ENCODE measurements at places on chromosomes 4 and X.

DNA sequence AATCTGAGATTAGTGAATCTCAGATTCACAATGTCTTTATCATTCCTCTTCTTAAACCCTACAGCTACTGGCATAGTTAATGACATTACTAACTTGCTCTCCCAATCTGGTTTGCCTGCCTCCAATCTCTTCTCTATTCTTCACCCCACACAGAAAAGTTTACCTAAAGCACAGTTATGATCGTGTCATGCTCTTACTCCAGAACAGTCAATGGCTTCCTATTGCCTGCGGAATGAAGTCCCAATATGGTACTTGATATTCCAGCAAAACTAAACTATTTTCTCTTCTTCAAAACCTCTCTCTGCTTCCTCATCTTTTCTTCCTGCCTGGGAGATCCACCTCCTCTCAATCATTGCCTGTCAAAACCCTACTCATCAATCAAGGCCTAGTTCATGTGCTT, 3.4 kb upstream of the PRPS1 start:
- no peak for DNase-seq

- DNase-seq, result no peak
Measured at GRCh38 chr4:72446353-72447055, 122.5 kb downstream of the ADAMTS3 start.

- DNase-seq, result no peak
Measured at GRCh38 chrX:13029887-13030771, 14.3 kb downstream of the FAM9C start.

- DNase-seq, result no peak
Measured at GRCh38 chrX:109954333-109954732, 48.6 kb upstream of the TMEM164 start.

- no peak for DNase-seq
Measured at GRCh38 chr4:94395562-94395961, 52.9 kb upstream of the HPGDS start.

DNA sequence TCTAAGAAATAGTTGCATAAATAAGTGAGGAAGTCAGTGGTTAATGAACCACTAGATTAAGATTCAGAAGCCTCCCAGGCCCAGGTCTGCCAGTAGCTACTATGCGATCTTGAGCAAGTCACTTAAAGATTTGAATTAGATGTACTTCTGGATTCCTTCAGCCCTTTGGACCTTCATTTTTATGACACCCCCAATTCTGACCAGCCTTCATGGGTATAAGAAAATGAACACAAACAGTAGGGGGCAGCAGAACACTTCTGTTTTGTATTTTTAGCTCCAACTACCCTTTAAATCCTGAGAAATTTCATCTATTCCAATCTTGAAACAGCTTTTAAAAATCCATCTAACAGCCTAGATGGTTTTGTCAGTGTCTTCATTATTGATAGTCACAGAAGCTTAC, 19.0 kb downstream of the TMEM47 start:
- DNase-seq, result no peak

- DNase-seq, result no peak
Measured at GRCh38 chrX:24204958-24205357, 55.4 kb downstream of the ZFX start.

DNA sequence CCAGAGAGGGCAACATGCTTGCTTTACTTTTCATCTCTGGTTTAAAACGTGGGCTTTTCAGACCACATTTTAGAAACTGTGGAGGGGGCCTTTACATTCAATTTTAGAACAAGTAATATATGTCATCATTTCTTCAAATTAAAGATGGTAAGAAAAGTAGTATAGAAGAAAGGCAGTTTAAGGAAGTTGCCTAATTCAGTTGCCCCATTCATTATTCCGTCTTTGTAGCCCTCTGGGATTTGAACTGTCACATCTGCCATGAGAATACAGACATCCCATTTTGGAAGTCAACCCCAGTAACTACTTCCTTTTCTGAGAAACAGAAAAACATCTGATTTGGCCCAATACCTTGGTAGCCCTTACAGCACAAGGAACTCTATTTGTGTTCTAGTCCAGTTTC, 61.2 kb downstream of the PASD1 start:
- DNase-seq, result no peak

- no peak for DNase-seq
Measured at GRCh38 chr4:53281438-53281837, 84.4 kb downstream of the SCFD2 start.

GRCh38 chr4:100881283-100881682, 363.5 kb upstream of the EMCN start:
- no peak for DNase-seq

DNA sequence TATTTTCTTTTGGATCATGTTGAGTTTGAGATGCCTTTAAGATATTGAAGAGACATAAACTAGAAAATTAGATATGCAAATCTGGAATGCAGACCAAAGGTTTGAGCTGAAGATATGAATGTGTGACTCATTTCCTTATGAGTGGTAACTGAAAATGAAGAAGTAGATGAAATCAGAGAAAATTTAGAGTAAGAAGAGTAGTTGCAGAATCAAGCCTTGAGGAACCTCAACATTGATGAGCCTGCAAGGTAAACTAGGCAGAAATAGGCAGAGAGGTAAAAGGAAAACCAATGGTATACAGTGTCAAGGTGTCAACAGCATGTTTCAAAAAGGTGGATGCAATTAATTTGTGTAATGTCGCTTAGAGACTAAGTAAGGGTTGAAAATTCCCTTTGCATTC, 142.8 kb downstream of the MOSPD2 start:
- no peak for DNase-seq

DNA sequence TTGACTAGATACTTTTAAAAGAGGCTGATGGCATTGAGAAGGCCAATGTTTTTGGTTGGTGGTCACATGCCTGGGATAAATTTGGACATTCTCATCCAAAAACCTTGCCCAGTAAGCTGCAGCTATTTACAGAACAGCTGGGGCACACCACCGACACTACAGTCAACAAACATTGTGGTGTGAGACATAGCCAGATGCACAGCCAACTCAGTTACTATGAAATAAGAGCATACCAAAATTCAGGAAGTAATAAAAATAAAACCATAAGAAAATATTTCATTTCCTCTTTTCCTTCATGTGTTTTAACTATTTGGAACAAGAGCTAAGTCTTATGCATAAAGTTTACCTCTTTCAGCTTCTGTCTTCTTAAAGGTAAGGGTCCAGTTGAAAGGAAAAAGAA, 8.8 kb downstream of the PPM1K start:
- DNase-seq, result no peak

DNA sequence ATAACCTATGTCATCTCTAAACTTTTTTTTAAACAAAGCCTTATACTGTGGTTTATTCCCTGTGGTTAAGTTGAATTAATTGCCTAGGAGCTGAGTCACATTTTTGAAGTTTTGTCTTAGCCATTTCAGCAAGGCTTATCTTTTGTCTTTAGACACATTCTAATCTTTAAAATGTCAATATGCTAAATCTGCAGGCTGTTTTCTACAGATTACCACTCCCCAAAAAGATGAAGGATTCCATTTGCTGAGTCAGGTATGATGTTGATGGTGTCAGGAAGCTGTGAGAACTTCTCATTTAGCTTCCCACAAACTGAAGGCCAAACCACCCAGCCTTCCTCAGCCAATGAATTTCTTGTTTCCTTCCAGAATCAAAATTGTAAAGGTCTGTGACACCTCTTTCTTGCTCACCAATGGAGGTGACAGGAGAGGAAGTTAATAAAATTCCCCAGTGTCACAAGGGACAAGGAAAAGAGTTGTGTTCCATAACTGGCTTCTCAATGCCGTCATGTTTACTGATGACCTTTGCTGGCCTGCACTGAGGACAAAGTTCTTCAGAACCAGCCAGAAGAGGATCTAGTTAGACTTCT, 3.7 kb upstream of the CXCL6 start:
- no peak for DNase-seq

GRCh38 chrX:18946157-18946556, 37.8 kb downstream of the PHKA2 start:
- DNase-seq, result no peak

- no peak for DNase-seq
Measured at GRCh38 chr4:76206222-76206942, 7.2 kb downstream of the SCARB2 start.

- no peak for DNase-seq
Measured at GRCh38 chrX:56099271-56099670, 132.9 kb upstream of the KLF8 start.

DNA sequence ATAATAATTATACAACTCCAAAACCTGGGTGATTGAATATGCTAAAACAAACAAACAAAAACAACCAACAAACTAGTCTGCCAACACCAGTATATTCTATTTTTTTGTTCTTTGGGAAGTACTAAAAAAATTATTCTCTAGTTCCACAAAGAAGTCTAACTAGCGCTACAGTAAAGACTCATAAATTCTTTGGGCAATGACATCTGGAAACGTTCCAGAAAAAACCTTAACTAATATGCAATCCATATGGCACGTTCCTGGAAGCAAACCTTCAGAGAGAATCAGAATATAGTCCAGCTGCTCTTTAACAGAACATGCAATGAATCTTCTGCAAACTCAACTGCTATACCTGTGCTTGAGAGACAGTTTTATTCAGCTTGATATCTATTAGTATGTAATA, 500.1 kb downstream of the TRAM1L1 start:
- DNase-seq, result no peak

DNA sequence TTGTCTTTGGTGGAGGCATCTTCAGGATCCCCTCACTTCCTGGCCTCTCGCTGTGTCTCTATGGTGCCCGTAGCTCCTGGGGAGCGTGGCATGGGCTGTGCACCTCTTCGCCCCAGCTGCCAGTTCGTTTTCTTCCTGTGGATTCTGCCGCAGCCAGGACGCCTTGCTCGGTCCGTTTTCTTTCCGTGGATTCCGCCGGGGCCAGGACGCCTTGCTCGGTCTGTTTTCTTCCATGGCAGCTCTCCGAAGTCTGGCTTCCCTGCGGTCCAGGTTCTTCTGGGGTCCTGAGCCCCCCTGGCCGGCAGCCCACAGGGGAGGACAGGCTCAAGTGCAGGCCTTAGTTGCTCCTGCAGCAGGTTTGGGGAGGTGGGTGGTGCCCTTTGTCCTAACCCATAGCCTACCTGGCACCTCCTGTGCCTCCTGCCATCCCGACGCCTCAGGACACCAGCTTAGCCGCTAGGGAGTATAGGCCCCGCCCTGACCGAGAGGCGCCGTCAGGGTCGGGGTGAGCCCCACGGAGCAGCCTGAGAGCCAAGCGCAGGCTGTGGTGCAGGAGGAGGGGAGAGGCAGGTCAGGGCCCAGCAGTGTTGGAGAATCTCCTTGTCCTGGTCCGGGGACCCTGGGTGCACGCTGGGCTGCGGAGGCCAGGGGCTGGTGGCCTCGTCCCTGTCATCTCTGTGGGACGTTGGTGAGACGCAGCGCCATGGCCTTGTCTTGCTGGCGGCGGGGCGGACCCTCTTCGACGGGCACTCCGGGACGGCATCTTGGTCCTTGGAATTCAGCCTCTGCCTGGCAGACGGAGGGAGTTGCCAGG, 27.1 kb downstream of the UVSSA start:
- DNase-seq, result no peak

DNA sequence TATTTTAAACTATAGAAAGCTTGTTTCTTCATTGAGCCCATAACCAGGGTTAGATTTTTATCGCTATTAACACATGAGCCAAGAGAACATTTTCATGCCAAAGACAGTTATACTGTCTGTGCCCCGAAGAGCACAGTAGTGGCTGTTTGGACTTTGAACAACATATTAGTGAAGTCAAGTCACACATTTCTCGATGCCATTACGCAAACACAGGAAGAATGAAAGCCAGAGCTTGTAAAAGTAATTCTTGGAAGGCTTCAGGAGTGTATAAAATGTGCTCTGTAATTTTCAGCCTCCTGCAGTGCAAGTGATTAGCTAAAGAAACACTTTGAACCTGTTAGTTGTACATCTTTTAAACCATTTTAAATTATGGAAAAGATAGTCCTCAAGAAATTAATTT, 590.7 kb upstream of the PITX2 start:
- no peak for DNase-seq

DNA sequence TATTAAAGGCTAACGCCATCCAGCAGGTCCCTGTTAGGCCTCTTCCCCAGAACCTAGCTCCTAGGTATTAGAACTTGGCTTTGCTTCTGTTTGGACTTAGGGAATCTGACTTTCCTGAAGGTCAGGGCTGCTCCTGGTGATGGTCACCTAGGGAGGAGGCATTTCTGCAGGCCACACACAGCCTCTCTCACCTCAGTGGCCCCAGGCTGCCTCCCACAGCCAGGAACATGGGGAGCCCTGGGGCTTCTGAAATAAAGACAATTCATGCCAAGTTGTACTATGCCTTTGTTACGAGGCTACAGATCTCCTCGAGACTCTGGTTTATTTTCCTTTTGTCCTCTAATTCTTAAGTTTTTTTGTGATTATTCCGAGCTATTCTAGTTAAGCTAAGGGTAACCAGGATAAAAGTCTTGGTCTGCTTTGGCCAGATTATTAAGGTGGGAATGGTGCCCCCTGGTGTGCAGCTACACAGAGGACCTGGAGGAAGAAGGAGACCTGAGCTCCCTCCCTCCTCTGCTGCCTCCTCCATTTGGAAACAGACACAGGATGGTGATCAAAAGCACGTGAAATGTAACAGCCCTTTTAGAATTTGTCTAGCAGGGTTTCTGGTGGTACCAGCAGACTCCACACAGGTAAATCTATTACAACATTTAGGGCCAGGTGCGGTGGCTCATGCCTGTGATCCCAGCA, 131.0 kb downstream of the DCLK2 start:
- no peak for DNase-seq

DNA sequence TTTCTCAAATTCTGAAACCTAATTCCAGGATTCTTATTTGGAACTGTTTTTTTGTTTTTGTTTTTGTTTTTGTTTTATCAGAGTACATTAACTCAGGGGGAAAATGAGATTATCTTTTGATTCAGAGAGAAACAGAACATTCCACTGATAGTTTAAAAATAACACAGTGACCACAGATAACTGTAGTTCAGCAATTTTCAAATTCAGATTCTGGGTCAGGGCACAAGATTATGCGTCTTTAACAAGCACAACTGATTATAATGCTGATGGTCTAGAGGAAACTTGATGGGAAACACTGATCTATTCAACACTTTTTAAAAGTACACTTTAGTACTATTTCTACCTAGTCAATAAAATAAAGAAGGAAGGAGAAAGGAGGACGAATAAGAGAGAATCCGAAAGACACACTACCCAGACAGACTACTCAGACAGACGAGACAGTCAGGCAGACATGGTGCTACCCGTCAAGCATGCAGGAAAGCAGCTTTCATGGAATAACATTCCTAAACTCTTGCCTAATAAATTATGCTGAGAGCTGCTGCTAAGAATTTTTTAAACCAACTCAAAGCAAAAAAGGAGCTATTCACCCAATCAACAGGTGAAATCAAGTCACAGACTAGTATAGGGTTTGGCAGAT, 59.0 kb downstream of the APBB2 start:
- no peak for DNase-seq

Data from cortex of kidney (tissue), 1 donor.